ENCODE measurements at places on chromosomes 2 and 18.

DNA sequence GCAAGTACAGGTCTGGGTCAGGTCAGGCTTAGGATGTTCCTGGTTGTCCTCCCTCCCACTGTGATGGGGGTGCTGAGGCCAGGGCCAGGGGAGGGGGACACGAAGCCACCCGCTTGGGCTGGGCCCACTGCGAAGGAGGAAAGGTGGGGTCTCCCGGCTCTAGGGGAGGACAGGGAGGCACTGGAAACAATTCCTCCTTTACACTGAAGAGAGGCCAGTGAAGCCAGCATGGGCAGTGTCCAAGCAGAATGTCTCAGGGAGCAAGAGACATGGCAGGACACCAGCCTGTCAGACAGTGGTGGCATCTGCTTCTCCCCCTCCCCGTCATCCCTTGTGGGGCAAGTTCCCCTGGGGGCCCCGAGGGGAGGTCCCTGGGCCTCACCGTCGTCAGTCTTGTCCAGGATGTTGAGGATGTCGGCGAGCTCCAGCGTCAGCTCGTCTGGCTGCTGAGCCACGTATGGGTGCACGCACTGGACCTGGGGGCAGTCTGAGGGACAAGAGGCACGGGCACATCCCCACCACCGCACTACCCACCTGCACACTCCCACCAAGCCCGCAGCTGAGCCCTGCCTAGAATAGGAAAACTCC is 10.8 kb downstream of the SNORC start:
- DNase-seq: no peak
- H3K4me3 ChIP-seq: no peak overlapping the region
- peaks cover 4% of the 10 kb centered on the region for H3K4me1 ChIP-seq
- H3K36me3 ChIP-seq: no peaks in the 10 kb centered on the region
- peaks cover 16% of the 10 kb centered on the region for H3K27me3 ChIP-seq
- H3K27ac ChIP-seq: no peak overlapping the region

DNA sequence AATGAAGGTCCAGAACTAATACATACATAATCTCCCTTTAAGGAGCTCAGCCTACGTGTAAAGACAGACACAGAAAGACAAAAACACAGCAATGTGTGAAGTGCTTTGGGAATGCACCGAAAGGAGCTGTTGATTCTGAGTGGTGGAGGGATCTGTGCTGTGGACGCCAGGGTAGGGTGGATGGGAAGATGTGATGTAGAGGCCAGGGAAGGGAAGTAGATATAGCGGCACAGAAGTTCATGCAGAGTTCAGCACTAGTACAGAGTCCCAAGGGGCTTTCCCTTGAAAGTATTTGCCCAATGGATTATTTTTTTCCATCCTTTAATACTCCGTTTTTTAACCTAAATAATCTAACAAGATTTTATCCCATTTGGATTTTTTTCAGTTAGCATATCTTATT is 32.1 kb upstream of the DOCK10 start:
- H3K36me3 ChIP-seq: no peaks in the 10 kb centered on the region
- no peak for DNase-seq
- H3K27me3 ChIP-seq: no peaks in the 10 kb centered on the region
- no peak overlapping the region for H3K27ac ChIP-seq
- no peak overlapping the region for H3K4me3 ChIP-seq

DNA sequence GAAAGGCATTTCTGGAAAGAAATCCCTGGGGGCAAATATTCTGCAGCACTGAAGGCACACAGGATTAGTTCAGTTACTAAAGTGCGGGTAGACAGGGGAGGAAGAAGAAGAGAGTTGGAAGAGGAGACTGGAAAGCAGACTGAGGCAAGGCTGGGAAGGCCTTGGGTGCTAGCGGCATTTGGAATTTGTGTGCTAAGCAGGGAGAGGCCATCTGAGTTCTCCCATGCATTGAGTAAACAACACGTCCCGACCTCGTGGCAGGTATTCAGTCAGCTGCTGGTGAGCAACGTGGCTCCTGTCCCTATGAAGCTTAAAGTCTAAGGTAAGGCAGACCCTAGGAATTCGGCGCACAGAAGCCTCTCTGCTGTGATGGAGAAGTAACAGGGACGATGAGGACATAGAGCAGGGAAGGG is 30.7 kb downstream of the ATP8B1 start:
- no peaks in the 10 kb centered on the region for H3K4me1 ChIP-seq
- H3K4me3 ChIP-seq: no peak overlapping the region
- no peaks in the 10 kb centered on the region for H3K27me3 ChIP-seq

- peak; percentile 89 for DNase-seq
- H3K27ac ChIP-seq: peak overlapping the region; percentile 83
- peaks cover 54% of the 10 kb centered on the region for H3K36me3 ChIP-seq
- H3K4me1 ChIP-seq: peaks cover 33% of the 10 kb centered on the region
Observed at GRCh38 chr2:86764661-86765309, 25.9 kb downstream of the CD8A start.

GRCh38 chr18:63306819-63307550 is 12.6 kb downstream of the BCL2 start:
- H3K4me3 ChIP-seq: no peak overlapping the region
- no peaks in the 10 kb centered on the region for H3K27me3 ChIP-seq
- no peaks in the 10 kb centered on the region for H3K4me1 ChIP-seq
- no peaks in the 10 kb centered on the region for H3K36me3 ChIP-seq

GRCh38 chr2:123514613-123515207 is 510.4 kb upstream of the CNTNAP5 start:
- H3K36me3 ChIP-seq: no peaks in the 10 kb centered on the region
- DNase-seq: no peak
- no peak overlapping the region for H3K4me3 ChIP-seq
- H3K4me1 ChIP-seq: no peaks in the 10 kb centered on the region
- H3K27ac ChIP-seq: no peak overlapping the region
- H3K27me3 ChIP-seq: no peaks in the 10 kb centered on the region

GRCh38 chr18:55731594-55732042 is 143.6 kb upstream of the TCF4 start:
- H3K27ac ChIP-seq: no peak overlapping the region
- no peaks in the 10 kb centered on the region for H3K36me3 ChIP-seq

All from thymus (tissue), 14 donors.